ENCODE measurements at places on chromosomes 5 and 9. TPM values are rescaled to one million over a fixed set of nuclear protein-coding genes. Genes with fewer than 3 reads are reported as not detected.

ADAMTS16 gene
- not detected for total RNA-seq

SARDH gene
- 0.23 TPM for total RNA-seq

RAD23B gene
- total RNA-seq = 84.4 TPM

GRCh38 chr5:95779611-95780010, 42.9 kb downstream of the GLRX start:
- DNase-seq = no peak

DNA sequence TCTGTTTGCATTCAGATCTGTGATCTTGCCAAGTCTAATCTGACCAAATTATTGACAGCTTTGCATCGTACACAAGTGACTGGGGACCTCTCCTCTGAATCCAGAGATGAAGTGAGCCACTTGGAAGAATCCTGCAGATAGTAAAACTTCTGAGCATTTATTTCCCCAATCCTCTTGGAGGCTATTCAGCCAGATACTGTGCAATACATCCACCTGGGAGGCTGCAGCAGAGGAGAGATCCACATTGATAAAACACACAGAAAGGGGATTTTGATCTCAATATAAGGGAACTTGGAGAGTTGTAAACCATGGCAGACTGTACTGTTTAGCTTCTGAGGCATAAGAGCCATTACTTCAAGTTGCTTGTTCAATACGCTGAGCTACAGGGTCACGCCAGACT, 654.6 kb downstream of the MTRR start:
- DNase-seq = no peak

- no peak for DNase-seq
Observed at GRCh38 chr9:8391566-8391965, 592.0 kb upstream of the DMAC1 start.

GRCh38 chr5:139177809-139178588, 20.2 kb downstream of the SIL1 start:
- peak; percentile 78 for DNase-seq

DNA sequence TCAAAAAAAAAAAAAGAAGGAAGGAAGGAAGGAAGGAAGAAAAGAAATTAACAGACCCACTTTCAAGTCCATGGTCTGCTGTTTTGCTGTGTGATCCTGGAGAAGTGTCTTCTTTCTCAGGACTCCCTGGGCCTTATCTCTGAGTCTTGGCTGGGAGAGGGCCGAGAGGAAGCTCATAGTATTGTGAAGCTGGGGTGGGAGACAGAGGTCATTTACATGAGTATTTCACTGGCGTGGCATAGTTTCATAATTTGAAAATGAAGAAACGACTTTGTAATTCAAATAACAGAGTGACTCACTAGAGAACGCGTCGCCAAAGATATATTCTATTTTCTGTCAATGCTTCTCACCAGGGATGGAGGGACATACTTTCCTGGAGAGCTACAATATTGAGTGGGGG, 2.4 kb upstream of the C9orf50 start:
- DNase-seq = no peak

DNA sequence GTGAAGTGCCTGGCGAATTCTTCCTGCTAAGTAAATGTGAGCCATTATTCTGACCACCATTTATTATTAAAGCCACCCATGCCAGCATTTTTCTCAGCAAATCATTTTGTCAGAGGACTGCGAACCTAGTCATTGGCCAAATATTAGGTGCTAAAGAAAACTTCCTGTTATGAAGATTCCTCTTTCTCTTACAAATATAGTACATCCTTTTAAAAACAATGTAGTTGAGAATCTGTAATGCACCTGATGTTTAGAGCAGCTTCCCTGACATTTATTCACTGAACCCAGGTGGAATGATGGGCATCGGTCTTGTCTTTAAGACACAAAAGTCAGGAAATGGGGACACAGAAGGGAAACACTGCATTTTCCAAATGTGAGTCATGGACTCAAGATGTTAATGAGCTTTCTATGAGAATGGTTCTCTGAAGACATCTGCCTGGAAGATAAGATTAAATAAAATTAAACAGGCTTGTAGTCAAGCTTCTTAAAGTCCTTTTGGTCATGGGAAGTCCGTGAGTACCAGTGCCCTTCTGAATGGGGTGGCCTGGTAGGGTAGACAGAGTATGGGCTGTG, 290.6 kb downstream of the FBXL7 start:
- no peak for DNase-seq

DNA sequence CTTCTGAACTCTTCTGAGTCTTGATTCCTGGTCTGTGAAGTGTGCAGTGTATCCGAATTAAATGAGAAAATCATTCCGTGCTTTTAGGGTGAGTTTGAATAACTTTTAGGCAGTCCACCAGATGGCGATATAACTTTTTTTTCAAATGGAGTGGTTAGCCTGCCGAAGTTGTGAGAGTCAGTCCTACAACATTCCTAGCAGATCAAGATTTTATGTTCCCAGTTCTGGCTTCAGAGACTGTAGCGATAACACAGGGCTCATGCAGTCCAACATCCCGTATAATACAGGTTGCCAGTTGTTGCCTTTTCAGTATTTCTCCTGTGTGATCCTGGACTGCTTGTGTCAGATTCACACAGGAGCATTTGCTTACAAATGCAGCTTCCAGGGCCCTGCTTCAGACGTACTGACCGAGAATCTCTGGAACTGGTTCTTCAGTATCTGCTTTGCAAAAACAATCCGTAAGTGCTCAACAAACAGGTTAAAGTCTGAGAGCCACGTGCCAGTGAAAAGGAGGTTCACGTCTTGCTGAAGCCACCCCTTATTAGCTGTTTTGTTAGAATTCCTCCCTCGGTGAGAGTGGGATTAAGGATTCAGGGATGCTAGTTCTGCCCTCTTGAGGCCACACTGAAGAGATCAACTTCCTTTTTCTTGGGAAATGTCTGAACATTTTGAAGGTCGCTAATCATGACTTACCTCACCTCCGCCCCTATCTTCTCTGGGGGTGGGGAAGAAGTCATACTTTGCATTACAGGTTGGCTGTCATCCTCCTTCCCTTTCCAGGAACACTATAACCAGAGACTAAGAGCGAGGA, 22.8 kb downstream of the SMIM3 start:
- no peak for DNase-seq
